ENCODE measurements at places on chromosomes 1 and 21.

GRCh38 chr1:201085902-201086735 is 26.1 kb downstream of the CACNA1S start:
- no peak for DNase-seq

DNA sequence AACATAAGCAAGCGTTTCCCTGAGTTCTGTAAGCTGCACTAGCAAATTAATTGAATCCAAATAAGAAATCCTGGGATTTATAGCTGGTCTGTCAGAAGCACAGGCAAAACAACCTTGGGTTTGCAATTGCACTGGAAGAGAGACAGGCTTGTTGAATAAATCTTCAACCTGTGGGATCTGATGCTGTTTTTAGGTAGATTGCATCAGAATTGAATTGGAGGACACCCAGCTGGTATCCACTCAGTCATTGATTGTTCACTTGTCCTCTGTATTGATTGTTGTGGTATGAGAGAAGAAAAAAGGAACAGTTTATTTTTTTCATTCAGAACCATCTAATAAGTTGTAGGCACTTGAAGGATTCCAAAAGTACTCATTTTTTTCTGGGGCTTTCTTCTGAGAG is 497.4 kb downstream of the SIPA1L2 start:
- DNase-seq, result no peak

GRCh38 chr1:6464514-6464836 is 1.5 kb downstream of the TNFRSF25 start:
- DNase-seq, result no peak

DNA sequence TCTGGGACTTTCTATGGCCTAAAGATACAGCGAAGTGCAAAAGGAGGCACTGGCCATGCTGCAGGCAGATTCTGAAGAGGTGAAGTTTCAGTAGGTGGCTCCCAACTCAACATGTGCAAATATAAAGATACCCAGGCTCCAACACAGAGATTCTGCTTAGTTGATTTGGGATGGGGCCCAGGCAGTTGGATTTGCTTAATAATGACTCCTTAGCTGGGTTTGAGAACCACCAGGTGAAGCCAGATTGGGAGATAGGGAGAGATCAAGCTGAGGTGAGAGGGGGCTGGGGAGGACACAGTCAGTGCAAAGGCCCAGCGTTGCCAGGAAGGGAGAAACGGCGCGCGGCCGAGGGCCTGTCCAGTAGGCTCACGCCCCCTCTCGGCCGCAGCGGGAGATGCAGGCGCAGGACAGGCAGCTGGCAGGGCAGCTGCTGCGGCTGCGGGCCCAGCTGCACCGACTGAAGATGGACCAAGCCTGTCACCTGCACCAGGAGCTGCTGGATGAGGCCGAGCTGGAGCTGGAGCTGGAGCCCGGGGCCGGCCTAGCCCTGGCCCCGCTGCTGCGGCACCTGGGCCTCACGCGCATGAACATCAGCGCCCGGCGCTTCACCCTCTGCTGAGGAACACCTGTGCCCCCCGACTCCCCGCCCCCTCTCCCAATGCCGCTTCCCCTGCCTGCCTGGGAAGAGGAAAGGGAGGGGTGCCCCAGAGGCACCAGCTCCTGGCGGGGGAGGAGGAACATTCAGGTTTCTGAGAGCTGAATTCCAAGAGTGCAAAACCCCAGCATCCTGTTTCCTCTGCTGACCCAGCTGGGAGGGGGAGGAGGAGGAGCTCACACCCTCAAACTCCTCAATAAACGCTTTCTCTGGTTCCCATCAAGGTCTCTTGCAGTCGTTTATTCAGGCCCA is 1.2 kb downstream of the FAM167B start:
- DNase-seq, result peak; percentile 82

GRCh38 chr1:56583957-56584468 is 4.7 kb upstream of the PLPP3 start:
- DNase-seq, result no peak

GRCh38 chr1:245688536-245689453 is 534.0 kb downstream of the KIF26B start:
- DNase-seq, result no peak

DNA sequence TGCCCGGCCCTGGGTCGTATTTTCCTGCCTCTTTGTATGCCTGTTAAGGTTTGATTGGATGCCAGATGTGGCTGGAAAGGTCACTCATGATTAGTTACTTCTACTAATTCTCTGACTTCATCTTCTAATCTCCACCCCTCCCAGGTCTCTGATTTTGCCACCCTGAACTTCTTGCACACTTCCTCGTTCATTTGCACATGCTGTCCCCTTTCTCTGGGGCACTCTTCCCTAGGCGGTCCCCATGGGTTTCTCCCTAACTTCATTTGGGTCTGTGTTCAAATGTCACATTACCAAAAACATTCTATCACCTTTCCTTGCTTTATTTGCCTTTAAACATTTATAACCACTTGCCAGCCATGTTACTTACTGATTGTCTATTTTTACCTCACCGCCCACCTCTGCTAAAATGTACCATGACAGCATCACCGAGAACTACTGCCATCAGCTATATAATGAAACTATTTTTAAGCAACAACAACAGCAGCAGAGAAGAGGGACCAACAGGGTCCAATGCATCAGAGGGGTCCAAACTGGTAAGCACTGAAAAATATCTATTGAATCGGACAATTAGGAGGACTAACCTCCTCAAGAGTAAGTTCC is 45.8 kb upstream of the FMOD start:
- DNase-seq, result no peak

- no peak for DNase-seq
Observed at GRCh38 chr1:78830321-78830720, 176.2 kb downstream of the ADGRL4 start.

GRCh38 chr1:84603941-84604830 is 29.9 kb upstream of the CTBS start:
- DNase-seq, result peak; percentile 29

GRCh38 chr1:204198348-204199340 is 2.4 kb upstream of the KISS1 start:
- DNase-seq, result peak; percentile 55

GRCh38 chr1:91997607-91998195 is 32.1 kb upstream of the EPHX4 start:
- DNase-seq, result no peak

- no peak for DNase-seq
Observed at GRCh38 chr21:14285147-14285761, 69.3 kb downstream of the RBM11 start.

DNA sequence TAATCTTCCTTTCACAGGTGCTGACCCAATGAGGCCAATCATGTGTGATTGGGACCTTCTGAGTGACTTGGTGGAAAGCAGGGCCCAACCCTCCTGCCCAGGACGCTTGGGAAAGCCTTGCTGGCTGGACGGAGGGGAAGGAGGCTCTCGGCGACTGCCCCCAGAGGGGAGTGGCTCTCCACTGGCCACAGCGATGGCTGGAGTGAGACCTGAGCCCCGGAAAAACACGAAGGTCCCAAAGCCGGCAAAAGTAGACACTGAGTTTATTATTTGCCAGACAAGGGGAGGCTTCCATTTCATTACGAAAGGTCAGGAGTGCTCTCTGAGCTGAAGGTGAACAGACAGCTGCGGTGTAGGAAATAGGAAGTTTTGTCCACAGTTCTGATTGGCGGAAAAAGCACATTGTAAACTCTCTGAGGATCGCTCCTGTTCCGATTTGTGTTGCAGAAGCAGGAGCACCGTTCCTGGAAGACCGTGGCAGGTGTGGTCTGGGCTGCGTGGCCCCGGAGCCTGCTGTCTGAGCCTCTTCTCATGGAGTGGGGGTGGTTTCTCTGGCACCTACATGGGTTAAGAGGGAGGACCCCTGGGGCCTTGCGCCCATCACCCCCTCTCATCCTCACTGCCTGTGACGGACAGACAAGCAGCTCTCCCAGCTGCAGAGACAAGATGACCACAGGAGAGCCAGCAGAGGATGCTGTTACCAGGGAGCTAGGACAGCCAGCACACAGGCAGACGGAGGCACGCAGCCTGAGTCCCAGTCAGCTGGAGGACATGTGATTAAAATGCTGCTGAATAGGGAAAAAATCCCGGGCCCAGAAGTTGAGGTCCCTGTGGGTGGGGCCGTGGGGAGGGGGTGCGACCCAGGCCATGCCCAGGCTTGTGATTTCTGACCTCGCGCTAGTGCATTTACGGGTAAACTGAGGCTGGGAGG is 41.5 kb downstream of the KRTAP10-1 start:
- no peak for DNase-seq

DNA sequence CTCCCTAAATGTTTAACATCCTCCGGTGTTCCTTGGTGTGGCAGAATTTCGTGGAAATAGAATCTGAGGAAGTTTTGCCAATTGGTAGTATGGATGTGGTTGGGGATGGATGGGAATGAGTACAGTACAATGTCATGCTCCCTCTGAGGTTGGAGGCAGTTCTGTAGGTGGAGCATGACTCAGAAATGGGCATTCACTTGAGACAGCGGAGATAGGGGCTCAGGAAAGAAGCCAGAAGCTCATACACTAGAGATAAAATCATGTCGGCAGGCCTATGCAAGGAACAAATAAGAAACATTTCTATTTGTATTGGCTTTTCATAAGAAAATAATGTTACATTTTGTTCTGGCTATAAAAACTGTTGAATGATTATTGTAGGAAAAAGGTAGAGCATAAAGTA is 196.0 kb downstream of the URB2 start:
- no peak for DNase-seq

Measured in ovary (tissue), 10 donors.